Stimulated activated naive CD4-positive, alpha-beta T cell (primary cell): ENCODE measurements at places on chromosomes 13 and 19.

- DNase-seq = no peak
Measured at GRCh38 chr19:55426042-55426441, 17.1 kb downstream of the SHISA7 start.

DNA sequence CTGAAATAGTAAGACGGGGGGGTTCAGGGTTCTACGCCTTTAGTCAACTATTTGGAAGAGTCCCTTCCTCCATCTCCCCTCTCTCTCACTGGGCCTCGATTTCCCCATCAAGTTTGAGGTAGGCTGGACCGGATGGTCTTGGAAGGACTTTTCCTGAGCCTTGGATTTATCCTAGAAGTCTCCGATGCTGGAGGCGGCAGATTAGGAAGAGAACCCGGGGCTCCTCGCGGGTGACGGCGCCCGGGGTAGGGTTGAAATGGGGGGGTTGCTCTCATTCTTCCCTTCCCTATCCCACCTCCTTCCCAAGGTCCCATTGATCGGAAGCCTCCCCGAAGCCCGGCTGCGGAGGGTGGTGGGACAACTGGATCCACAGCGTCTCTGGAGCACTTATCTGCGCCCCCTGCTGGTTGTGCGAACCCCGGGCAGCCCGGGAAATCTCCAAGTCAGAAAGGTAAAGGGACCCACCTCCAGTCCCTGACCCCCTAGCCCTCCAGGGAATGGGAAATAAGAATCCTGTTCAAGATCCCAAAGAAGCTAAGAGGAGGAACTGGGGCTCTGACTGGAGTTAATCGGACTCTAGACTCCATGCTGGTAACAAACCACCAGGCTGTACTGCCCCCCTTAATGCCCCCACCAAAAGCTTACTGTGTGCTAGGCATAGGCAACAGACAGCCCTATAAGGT, 781 bp downstream of the QPCTL start:
- peak; percentile 40 for DNase-seq

DNA sequence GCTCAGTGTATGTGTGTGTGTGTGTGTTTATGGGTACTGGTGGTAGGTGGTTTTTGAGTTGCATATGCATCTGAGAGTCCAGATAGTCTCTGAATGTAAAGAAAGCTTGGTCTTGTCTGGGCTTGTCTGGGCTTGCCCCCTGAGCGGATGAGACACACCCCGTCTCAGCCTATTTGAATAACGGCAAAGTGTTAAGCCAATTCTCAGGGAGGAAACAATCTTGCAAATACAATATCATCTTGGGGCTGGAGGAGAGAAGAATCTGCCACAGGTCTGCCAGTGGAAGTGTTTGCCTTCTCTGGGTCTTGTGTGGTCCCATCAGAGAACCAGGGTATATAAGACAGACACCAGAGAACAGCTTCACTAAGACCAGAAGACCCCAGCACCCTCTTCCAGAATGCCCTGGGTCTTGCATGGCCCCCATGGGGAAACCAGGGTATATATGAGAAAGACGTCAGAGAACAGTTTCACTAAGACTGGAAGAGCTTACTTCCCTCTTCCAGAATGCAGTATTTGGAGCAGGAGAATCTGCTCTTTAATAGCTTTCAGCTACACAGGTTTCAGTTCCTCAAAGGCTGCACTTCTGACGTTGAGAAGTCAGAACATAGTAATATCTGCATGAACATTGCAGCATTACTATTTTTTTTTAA, 13.3 kb downstream of the CD70 start:
- no peak for DNase-seq

DNA sequence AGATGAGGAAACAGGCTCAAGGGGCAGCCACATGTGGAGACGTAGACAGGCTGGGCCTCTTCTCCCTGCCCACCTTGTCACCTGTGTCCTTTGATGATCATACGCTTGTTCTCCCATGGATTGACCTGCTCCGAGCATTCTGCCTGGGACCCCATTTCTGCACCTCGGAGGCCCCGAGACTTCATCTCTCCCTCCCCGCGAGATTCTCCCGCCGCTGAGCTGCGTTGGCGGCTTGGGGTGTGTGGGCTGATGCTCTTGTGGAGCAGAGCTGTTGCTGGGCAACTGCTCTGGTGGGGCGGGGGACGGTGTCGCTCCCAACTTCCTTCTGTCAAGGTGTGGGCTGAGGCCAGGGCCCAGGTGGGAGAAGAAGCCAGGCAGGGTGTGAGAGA, 22.1 kb downstream of the MAST3 start:
- peak; percentile 32 for DNase-seq

- no peak for DNase-seq
Measured at GRCh38 chr13:40464337-40465014, 202.0 kb downstream of the FOXO1 start.

GRCh38 chr19:1577090-1577928, 9.2 kb upstream of the MEX3D start:
- DNase-seq = no peak

DNA sequence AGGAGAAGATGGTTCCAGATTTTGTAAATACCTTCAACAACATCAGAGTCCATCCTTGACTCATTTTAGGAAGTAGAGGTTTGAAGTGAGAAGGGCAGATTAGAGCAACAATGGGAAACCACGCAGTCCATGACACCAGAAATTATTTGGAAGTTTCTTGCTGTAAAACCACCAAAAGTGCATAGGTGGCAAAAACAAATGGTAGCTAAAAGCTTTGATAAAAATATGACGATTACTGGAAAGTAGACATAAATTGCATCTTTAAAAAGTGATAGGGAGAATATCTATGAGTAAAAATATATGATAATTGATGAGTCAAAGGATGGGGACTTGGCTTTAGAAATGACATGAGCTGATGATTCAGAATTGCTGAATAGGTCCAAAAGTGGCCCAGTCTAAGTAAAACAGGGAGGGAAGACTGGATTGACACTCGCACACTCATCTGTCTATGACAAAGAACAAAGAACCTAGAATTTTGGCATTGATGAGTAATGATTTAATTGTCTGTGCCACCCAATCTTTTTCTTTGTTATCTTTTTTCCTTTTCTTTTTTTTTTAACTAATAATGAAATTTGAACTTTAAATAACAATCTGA, 472.2 kb downstream of the MYO16 start:
- DNase-seq = no peak

DNA sequence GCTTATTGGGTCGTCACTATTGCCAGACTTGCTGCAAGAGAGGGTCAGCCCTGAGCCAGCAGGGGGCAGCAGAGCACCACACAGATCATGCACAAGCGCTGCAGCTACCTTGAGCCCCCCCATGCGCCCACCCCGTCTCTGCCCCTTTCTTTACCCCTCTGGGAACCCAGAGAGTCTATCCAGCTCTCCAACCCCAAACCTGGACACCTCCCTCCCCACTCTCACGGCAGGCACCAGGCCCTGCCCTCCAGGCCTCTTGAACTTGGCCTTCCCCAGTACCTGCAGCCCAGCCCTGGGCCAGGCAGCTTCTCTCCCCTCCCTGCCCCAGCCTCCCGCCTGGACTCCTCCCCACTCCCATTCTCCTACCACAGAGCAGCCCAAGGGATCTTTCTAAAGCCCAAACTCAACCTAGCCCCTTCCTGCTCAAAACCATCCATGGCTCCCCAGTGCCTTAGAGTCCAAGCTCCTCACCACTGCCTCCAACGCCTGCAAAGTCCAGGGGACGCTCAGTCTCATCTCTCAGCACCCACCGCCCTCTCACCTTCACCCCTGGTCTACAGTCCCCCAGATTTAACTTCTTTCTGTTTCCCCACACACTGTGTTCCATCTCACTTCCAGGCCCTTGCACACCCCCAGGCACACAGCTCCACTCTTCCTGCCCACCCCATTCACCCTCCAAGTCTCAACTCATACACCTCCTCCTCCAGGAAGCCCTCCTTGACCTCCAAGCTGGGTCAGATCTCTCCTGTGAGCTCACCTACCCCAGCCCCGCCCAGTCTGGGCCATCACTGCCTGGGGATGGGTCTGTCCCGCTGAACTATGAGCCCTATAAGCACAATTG, 9.4 kb upstream of the CEACAM16 start:
- peak; percentile 70 for DNase-seq

DNA sequence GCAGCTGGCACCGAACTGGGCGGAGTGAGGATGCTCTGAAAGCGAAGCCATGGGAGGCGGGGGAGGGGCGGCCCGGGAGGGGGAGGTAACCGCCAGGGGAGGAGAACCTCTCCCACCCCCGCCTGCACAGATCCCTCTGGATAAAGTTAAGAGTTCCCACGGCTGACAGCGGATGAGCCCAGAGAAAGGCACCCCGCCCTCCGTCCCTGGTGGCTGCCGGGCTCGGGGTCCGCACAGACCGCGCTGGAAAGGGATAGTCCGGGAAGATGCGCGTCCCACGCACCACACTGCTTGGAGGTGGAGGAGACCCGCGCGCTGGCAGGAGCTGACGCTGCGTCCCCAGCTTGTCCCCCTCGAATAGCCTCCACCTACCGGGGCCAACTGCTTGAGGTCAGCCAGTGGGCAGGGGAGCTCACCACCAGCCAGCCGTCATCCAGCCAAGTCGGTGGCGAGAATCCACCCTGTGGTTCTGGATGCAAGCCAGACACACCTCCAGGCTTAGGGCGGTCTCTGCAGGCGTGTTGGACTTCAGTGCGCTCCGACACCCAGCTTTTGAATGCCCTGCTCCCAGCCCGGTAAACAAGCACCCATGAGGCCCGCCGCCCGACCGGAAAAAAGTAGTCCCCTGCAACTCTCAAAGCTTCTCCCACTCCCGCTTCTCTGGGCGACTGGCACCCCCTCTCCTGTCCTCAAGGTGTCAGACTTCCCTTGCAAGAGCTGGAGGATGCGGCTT, at the start of gene TRPC4:
TSS of gene TRPC4 (minus strand) at position 17 of the 733 bp plus-strand sequence. CDS start 86,439 bp downstream, outside the sequence.
- DNase-seq = no peak

GRCh38 chr13:111295886-111296285, 24.6 kb upstream of the TEX29 start:
- DNase-seq = no peak

GRCh38 chr13:96744367-96745331, 249.6 kb downstream of the OXGR1 start:
- DNase-seq = no peak
